ENCODE measurements at places on chromosomes 5 and 9. TPM values are rescaled to one million over a fixed set of nuclear protein-coding genes. Genes with fewer than 3 reads are reported as not detected.

GRCh38 chr9:106632621-106633020, 230.3 kb upstream of the ZNF462 start:
- DNase-seq, result peak; percentile 93

- no peak for DNase-seq
Measured at GRCh38 chr5:103891151-103891550, 328.6 kb upstream of the NUDT12 start.

GRCh38 chr9:137244486-137245449, 3.7 kb downstream of the TUBB4B start:
- peak; percentile 38 for DNase-seq

Gene SLC25A2
- total RNA-seq, result not detected

GRCh38 chr5:78076351-78076750, 218.1 kb downstream of the AP3B1 start:
- no peak for DNase-seq

DNA sequence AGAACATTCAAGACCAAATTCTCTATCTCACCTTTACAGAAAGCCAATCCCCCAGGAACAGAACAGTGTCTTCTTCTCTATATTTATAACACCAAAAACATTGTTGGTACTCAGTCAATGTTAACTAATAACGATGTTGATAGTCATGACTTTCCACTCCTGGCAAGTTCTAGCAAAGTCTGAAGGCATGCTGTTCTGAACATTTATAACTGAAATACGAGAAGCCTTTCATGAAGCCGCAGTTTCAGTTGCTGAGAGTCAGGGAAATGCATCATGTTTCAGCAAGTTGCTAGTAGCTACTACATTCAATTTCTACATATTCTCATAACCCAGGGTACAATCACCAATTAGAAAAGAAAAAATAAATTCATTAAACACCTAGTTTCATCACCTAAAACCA, 301.4 kb downstream of the PDE4D start:
- peak; percentile 95 for DNase-seq

DNA sequence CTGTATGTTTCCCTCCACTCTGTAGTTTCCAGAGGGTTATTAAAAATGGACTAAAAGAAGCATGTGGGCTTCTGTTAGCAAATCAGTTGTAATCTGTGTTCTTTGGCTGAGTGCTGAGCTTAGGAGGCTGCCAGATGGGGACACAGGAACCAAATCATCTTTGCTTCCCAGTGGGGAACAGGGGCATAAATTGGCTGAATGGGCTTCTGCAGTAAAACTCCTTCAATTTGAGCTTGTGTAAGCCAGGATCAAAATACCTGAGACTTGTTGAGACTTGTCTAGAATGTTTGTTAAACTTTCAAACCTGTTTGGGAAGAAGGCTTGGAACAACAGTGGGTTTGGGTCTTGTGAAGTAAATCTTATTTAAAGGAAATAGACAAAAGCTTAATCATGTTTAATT, 32.2 kb upstream of the TNFAIP8 start:
- peak; percentile 99 for DNase-seq

Gene MYOZ3
- not detected for total RNA-seq

GRCh38 chr9:101674165-101674564, 64.3 kb downstream of the GRIN3A start:
- DNase-seq, result no peak

DNA sequence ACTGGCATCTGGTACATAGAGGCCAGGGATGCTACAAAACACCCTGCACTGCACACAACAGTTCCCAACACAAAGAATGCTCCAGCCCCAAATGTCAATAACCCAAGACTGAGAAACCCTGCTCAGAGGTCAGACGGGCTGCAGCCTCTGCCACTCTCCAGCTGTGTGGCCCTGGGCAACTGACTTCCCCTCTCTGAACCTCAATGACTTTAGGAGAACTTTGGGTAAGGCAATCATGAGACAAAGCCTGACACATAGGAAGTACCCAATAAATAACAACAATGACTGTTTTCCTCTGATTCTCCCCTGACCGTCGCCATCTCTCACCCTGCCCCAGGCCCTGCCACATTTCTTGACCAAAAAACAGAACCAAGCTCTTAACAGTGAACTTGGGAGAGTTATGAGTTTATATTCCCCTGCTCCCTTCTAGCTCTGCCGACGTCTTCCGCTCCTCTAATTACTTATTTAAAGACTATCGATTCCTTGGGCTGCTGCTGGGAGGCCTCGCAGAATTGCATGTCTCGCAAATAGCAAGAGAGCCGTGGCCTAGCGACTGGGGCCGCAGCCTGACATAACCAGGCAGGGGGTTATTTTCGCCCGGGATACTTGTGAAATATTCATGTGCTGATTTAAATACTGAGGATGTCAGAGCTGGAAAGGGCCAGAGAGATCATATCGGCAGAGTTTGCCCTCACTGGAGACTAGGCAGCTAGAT, 24.5 kb upstream of the CRB2 start:
- DNase-seq, result no peak

GRCh38 chr5:168377525-168377924, 86.1 kb downstream of the WWC1 start:
- no peak for DNase-seq

Gene GKAP1
- total RNA-seq, result 0.90 TPM

- peak; percentile 86 for DNase-seq
Measured at GRCh38 chr5:42349163-42349562, 74.1 kb upstream of the GHR start.

GRCh38 chr9:3909966-3910650, 384.3 kb upstream of the RFX3 start:
- DNase-seq, result no peak

GRCh38 chr9:19117039-19117716, 10.1 kb downstream of the PLIN2 start:
- DNase-seq, result peak; percentile 65

DNA sequence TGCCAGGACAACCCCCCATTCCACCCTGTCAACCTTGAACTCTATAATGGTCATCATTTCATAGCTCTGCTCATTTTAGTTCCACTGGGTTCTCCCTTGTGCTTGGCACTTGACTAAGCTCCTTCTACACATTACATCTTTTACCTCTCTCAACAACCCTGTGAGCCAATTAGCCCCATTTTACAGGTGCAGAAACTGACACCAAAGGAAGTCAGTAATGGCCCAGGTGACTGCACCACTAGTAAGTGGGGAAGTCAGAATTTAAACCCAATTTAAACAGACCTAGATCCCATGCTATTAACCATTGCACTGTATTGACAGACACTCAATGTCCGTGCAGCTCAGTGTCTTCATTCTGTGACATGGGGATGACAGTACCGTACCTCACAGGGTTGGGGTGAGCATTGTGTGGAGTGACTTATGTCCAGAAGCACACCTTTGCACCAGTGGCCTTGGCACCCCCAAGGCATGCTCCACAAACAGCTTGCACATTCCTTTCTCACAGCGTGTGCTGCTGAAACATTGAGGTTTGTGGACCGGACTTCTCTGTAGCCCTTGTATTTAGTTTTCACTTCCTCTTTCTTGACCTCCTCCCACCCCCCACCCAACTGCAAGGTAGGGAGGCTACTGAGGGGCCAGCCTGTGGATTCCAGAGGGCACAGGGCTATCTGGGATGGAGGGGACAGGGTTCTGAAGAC, 23.1 kb downstream of the IRF1 start:
- DNase-seq, result no peak
